Diencephalon (tissue), 1 donor: ENCODE measurements at places on chromosomes 11 and 22. TPM values are rescaled to one million over a fixed set of nuclear protein-coding genes. Genes with fewer than 3 reads are reported as not detected.

Gene SCGB1A1
- total RNA-seq: not detected

Gene SLN
- total RNA-seq: not detected

Gene C22orf42
- 24.7 TPM for total RNA-seq

Gene LGALS12
- total RNA-seq: not detected
